Mesenteric fat pad (tissue), 1 donor: ENCODE measurements at places on chromosomes 3 and 15. TPM values are rescaled to one million over a fixed set of nuclear protein-coding genes. Genes with fewer than 3 reads are reported as not detected.

GRCh38 chr3:196914866-196915265 lies 27.5 kb downstream of the NCBP2 start:
- no peak for DNase-seq

DNA sequence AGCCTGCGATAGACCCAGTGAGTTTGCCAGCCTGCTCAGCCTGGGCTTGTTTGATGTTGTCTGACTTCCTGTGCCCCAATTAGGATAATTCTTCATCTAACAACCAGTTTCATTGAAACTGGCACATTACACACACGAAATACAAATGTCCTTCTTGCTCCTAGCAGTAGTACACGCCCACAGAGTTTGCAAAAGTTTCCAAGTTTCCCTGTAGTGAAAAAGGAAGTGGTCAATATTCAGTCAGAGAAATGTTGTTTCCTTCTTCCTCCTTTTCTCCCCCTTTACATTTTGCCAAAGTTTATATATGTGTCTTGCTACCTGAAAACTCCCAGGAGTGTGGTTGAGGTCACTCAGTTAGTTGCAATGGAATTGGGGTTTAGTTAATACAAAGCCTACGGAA lies 58.4 kb upstream of the LRTM1 start:
- no peak for DNase-seq

DNA sequence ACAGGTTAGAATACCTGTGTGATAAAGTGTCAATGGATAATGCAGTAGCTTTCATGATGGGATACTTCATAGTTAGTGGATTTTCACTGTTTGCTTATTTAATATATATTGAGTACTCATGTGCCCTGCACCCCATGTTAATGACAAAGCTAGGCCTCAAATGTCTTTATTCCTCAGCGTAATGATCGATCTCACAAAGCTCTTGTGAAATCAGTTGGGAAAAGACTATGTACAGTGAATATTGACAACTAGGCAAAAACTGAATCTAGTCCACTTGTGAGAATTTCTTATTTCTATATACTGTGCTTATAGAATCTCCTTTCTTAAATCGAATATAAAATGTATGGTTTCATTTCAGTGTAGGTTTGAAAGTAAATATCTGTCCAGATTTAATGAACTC lies 17.9 kb downstream of the SMC4 start:
- DNase-seq, result no peak

GRCh38 chr3:111285694-111286093 lies 214.1 kb downstream of the NECTIN3 start:
- no peak for DNase-seq

DNA sequence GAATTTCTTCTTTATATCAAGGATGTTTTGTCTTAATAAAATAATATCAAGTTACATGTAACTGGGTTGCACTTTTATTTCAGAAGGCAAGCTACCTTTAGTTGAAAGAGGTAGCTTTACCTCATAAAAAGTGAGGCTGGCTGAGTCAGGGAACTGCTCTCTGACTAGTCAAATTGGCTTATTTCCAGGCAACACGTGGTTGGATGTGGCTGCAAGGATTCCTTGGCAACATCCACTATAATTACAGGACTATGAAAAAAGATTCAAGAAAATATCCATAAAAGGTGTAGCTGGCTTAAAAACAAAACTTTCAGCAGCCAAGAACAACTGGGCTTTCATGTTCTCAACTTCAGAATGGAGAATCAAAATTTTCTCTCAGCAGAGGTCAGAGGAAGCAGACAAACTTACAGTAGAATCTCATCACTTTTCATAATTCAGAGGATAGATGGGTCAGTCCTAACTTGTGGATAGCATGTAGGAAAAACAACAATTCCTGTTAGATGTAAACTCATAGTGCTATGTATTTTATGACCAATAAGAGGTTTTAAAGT lies 779.1 kb downstream of the MECOM start:
- no peak for DNase-seq

GRCh38 chr15:41944313-41944940 lies 27.9 kb downstream of the EHD4 start:
- peak; percentile 83 for DNase-seq

- no peak for DNase-seq
Measured at GRCh38 chr3:187251599-187251998, 39.9 kb downstream of the MASP1 start.

- no peak for DNase-seq
Measured at GRCh38 chr3:12982619-12983101, 90.6 kb downstream of the IQSEC1 start.

GRCh38 chr3:99877031-99877579 lies 59.4 kb downstream of the CMSS1 start:
- DNase-seq, result no peak

The BOC gene
- total RNA-seq, result 37.3 TPM

The GPR62 gene
- not detected for total RNA-seq

The NAALADL2 gene
- total RNA-seq, result 12.5 TPM

The ROPN1 gene
- total RNA-seq, result not detected

The TARS3 gene
- 8.8 TPM for total RNA-seq
